Naive thymus-derived CD8-positive, alpha-beta T cell (primary cell): ENCODE measurements at places on chromosomes 12 and 14. TPM values are rescaled to one million over a fixed set of nuclear protein-coding genes. Genes with fewer than 3 reads are reported as not detected.

FAM90A1 gene
- polyA plus RNA-seq: 0.22 TPM

ORAI1 gene
- polyA plus RNA-seq: 134 TPM

DNA sequence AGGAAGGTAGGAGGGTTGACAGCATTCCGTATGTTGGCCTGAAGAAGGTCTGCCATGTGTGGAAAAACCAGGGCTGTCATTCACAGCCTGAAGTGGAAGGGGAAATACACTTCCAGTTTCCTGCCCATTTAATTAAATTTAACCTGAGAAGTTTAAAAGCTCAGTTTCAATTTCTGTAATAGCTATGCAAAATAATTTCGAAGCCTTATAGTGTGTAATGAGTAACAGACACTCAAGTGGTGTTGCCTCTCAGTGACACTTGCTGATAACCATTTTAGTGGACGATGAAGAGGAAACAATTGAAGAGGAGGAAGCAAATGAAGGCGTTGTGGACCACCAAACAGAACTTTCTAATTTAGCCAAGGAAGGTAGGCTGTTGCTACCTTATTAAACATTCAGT lies 44.8 kb downstream of the EP400 start:
- no peak for DNase-seq

LRTM2 gene
- not detected for polyA plus RNA-seq

INHBE gene
- polyA plus RNA-seq: not detected

- DNase-seq: no peak
These were observed 194.0 kb upstream of the ALG10 start for GRCh38 chr12:33828326-33828725.

DNA sequence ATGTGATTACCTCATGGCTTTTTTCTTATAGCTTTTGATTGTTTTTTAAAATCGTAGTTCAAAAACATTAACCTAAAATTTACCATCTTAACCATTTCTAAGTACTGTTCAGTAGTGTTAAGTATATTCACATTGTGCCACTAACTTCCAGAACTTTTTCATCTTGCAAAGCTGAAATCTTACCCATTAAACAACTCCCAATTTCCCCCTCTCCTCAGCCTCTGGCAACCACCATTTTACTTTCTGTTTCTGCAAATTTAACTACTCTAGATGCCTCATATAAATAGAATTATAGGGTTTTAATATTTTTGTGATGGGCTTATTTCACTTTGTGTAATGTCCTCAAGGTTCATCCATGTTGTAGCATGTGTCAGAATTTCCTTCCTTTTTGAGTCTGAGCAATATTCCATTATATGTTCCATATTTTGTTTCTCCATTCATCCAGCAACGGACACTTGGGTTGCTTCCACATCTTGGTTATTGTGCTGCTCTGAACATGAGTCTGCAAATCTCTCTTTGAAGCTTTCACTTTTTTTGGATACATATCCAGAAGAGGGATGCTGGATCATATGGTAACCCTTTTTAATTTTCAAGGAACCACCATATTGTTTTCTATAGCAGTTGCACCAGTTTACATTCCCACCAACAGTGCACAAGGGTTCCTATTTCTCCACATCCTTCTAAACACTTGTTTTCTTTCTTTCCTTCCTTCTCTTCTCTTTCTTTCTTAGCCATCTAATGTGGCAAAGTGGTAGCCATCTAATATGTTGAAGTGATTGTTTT lies 5.0 kb downstream of the HIF1A start:
- no peak for DNase-seq

LBHD2 gene
- not detected for polyA plus RNA-seq

DNA sequence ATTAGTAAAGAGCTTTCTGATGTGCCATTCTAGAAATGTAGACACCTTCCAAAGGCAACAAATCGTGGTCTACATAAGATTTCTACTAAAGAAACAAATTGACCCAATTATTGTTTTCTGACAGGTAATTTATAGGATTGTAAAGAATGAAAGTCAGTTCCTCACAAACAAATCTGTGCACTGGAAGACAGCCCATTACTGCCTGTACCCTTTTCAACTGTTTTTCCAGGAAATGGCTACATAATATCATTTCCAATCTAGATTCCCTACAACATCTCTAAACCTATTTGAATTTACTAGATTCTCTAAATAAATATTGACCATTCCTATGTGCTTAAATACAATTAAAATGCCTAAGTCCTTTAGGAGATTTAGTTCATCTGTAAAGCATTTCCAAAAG lies 939.1 kb downstream of the FSCB start:
- no peak for DNase-seq

DNA sequence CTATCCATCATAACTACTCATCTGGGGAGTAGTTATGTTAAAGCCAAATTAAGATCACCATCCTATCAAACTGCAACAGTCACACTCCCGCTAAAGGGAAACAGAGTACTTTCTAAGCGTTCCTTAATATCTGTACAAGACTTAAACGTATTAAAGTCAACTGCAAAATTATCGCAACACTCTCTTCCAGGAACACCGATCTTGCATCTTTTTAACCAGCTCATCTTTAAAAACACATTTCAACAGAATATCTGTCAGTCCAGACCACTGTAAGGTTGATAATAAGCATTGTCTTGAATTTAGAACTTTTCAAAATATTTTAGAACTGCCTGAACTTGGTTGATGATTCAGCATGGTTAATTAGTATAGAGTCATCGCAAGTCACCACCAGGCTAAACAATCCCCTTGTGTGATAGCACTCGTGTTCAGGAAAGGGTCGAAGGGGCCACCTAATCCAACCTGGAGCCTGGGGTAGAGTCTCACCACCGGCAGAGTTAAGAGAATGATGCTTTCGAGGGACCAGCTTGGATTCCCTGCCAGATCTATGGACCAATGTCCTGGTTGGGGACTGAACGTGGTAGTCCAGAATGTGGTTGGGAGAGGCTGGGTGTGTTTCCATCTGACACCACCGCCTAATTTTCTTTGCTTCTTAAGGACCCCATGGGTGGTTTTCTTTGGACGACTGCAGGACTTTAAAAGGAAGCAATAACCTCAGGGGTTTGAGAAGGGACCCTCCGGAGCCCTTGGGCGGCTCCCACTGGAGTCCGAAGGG lies 890 bp downstream of the SPTLC2 start:
- DNase-seq: no peak
